ENCODE measurements at places on chromosomes 12 and 14. TPM values are rescaled to one million over a fixed set of nuclear protein-coding genes. Genes with fewer than 3 reads are reported as not detected.

CPNE6 gene
- not detected for total RNA-seq

IKZF4 gene
- 0.38 TPM for total RNA-seq

BCL11B gene
- 0.09 TPM for total RNA-seq

WDR20 gene
- total RNA-seq = 13.6 TPM

NTF3 gene
- not detected for total RNA-seq

PGF gene
- total RNA-seq = 395 TPM

ST8SIA1 gene
- 0.09 TPM for total RNA-seq

PIK3C2G gene
- total RNA-seq = not detected

GLIPR1L2 gene
- 0.18 TPM for total RNA-seq

CCDC177 gene
- total RNA-seq = not detected

RBP5 gene
- total RNA-seq = 0.19 TPM

EPS8 gene
- total RNA-seq = 15.7 TPM

ERP27 gene
- 0.09 TPM for total RNA-seq

MRPS35 gene
- total RNA-seq = 38.5 TPM

KRT83 gene
- total RNA-seq = not detected

CIT gene
- 5.3 TPM for total RNA-seq

RPGRIP1 gene
- not detected for total RNA-seq

ANO4 gene
- total RNA-seq = 0.94 TPM

SERPINA9 gene
- total RNA-seq = not detected

KLHL33 gene
- total RNA-seq = not detected

MFAP5 gene
- under 0.01 TPM for total RNA-seq

SLC38A1 gene
- total RNA-seq = 57.4 TPM
